ENCODE measurements at places on chromosomes 2 and 18.
A peak's percentile ranks its signal among the peaks of the same experiment; 100 is the strongest.

DNA sequence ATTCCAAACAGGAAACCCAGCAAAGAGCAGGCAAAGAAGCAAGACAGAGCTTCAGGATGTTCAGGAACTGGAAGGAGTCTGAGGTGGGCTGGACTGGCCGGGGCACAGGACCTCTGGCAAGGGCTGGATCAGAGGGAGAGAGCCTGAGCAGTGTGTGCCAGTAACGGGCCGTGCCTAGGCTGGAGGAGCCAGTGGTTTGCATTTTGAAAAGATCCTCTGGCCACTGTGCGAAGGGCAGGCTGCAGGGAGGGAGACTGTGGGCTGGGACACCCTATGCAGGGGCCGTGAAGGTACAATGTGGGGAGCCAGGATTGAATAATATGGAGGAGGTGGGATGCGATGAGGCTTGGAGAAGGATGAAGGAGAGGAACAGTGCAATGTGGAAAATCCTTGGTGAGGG lies 6.2 kb upstream of the SDC1 start:
- H3K36me3 ChIP-seq = no peaks in the 10 kb centered on the region
- no peak overlapping the region for H3K27ac ChIP-seq
- peaks cover 32% of the 10 kb centered on the region for H3K27me3 ChIP-seq
- H3K4me3 ChIP-seq = no peak overlapping the region

GRCh38 chr2:126784045-126784444 lies 114.6 kb upstream of the TEX51 start:
- peaks cover 4% of the 10 kb centered on the region for H3K27me3 ChIP-seq
- H3K4me3 ChIP-seq = no peak overlapping the region
- no peaks in the 10 kb centered on the region for H3K36me3 ChIP-seq
- no peak for DNase-seq

DNA sequence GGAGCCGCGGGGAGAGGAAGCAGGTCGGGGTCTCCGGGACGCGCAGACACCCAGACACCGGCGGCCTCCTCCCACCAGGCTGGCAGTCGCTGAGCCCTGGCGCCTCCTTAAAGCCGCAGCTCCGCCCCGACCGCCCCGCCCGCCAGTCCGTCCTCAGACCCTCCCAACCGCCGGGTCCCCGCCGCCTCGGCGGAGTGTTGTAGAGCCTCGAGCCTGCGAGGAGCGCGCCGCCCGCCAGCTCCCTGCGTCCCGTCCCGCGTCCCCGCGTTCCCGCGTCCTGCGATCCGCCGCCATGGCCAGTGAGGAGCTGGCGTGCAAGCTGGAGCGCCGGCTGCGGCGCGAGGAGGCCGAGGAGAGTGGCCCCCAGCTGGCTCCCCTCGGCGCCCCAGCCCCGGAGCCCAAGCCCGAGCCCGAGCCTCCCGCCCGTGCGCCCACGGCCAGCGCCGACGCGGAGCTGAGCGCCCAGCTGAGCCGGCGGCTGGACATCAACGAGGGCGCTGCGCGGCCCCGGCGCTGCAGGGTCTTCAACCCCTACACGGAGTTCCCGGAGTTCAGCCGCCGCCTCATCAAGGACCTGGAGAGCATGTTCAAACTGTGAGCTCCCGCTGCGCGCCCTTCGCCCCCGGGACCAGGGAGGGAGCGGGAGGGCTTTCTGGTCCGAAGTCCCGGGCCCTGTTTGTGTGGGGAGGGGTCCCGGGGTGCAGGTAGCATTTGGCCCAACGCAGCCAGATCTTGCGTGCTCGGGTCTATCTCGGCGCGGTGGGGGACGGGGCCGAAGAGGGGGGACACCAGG lies at the start of gene EFHD1:
Gene EFHD1 (plus strand): TSS at position 192 of the 793 bp plus-strand sequence. CDS start 101 bp downstream, at position 293.
- no peak within 1 kb of the TSS for H3K27ac ChIP-seq
- H3K4me1 ChIP-seq = peaks cover 2% of the 10 kb centered on the region
- H3K27me3 ChIP-seq = peaks cover 54% of the 10 kb centered on the region
- no peaks in the 10 kb centered on the region for H3K36me3 ChIP-seq
- DNase-seq = peak; percentile 46

- no peak overlapping the region for H3K27ac ChIP-seq
- no peaks in the 10 kb centered on the region for H3K36me3 ChIP-seq
- no peaks in the 10 kb centered on the region for H3K4me1 ChIP-seq
- H3K27me3 ChIP-seq = peaks cover 3% of the 10 kb centered on the region
- H3K4me3 ChIP-seq = no peak overlapping the region
These were observed 270.6 kb downstream of the CDCA7 start for GRCh38 chr2:173625315-173625714.

- H3K27me3 ChIP-seq = no peaks in the 10 kb centered on the region
- H3K4me1 ChIP-seq = peaks cover 53% of the 10 kb centered on the region
- DNase-seq = no peak
- peak overlapping the region; percentile 32 for H3K4me3 ChIP-seq
- peaks cover 9% of the 10 kb centered on the region for H3K36me3 ChIP-seq
- H3K27ac ChIP-seq = peak overlapping the region; percentile 36
These were observed 96.6 kb upstream of the STK17B start for GRCh38 chr2:196268025-196268424.

- peaks cover 2% of the 10 kb centered on the region for H3K27me3 ChIP-seq
- no peak overlapping the region for H3K4me3 ChIP-seq
- H3K4me1 ChIP-seq = peaks cover 10% of the 10 kb centered on the region
- no peak for DNase-seq
- no peaks in the 10 kb centered on the region for H3K36me3 ChIP-seq
- no peak overlapping the region for H3K27ac ChIP-seq
These were observed 114.1 kb downstream of the PRPF40A start for GRCh38 chr2:152603166-152603565.

- no peak overlapping the region for H3K4me3 ChIP-seq
- peak overlapping the region; percentile 55 for H3K27ac ChIP-seq
- H3K27me3 ChIP-seq = no peaks in the 10 kb centered on the region
- no peak for DNase-seq
- H3K36me3 ChIP-seq = peaks cover 88% of the 10 kb centered on the region
- peaks cover 32% of the 10 kb centered on the region for H3K4me1 ChIP-seq
These were observed 78.9 kb downstream of the LPIN2 start for GRCh38 chr18:2933995-2934394.

DNA sequence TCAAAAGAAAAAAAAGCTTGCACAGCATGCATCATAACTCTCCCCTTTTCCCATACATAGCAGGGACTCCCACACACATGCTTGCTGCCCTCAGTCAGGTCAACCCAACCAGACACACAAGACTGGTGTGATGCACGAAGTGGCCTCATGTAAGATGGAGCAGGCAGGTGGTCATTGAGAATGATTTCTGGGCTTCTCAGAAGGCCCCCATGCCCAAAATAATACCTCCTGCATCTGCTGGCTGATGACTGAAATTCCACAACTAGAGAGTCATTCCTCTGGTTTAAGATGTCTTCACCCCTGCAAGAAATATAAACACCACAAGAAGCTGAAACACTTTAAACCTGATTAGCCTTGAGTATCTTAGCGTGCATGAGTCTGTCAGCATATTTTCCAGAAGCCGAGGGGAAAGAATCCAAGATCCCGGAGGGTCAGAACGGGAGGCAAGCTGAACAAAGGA lies 131.1 kb downstream of the AFF3 start:
- no peak overlapping the region for H3K27ac ChIP-seq
- DNase-seq = no peak
- no peak overlapping the region for H3K4me3 ChIP-seq

DNA sequence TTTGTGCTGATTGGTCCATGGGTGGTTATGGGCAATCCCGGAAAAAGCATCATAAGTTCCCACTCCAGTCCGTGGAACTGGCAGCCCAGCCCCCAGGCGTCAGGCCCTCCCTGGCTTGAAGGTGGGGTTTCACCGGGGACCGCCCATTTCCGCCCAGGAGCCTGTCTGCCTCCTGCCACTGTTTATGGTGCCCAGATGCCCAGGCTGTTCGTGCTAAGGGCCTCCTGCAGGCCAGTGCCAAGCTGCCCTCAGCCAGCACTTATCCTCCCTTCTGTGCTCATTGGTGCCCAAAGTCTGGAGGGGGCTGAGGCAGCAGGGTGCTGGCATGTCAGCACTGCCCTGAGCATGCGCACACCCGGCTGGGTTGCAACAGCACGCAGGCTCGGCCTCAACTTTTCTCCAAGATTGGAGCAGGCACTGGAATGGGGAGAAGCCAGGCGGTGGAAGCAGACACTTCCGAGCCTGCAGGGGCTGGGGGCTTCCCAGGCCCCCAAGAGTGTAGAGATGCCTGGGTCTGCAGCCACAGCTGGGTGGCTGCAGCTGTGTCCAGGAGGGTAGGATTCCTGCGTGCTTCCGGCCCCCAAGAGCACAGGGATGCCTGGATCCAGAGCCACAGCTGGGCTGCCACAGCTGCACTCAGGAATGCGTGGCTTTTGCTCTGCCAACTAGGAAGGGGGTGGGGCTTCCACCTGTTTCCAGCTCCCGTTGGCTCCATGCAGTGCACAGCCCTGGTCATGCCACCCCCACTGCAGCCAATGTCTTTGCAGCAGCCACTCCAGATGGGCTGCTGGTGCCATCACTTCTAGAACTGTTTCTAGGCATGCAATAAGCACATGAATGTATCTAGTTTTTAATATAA lies 74.0 kb downstream of the AGPS start:
- DNase-seq = no peak
- peaks cover 50% of the 10 kb centered on the region for H3K36me3 ChIP-seq
- peaks cover 4% of the 10 kb centered on the region for H3K4me1 ChIP-seq
- no peak overlapping the region for H3K4me3 ChIP-seq
- no peaks in the 10 kb centered on the region for H3K27me3 ChIP-seq
- H3K27ac ChIP-seq = no peak overlapping the region

DNA sequence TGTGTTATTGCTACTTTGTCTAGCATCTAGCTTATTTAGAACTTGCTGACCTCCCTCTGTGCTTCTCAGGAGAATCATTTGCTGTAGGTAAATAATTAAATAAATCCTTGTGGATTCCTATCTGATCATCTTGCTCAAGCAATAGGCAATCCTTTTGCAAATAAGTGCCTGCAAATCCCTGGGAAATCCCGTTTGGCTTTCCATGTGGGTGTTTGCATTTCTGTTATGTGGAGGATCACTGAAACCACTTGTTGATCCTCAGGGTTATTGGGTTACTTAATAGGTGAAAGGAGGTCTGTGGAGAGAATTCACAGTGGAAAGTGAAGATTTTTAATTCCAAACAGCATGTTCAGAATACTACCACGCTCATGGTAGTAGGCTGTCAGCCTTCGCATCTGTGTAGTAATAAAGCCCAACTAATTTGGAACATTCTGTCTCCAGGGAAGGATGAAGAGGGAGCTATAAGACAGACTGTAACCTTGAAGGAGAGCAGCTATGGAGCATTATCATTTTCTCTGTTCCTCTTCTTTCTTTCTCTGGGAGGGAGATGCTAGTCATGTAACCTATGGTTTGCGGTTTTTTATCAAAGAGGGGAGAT lies 72.5 kb downstream of the GULP1 start:
- no peak overlapping the region for H3K4me3 ChIP-seq
- DNase-seq = no peak
- H3K27ac ChIP-seq = no peak overlapping the region
- H3K27me3 ChIP-seq = no peaks in the 10 kb centered on the region
- H3K4me1 ChIP-seq = no peaks in the 10 kb centered on the region

DNA sequence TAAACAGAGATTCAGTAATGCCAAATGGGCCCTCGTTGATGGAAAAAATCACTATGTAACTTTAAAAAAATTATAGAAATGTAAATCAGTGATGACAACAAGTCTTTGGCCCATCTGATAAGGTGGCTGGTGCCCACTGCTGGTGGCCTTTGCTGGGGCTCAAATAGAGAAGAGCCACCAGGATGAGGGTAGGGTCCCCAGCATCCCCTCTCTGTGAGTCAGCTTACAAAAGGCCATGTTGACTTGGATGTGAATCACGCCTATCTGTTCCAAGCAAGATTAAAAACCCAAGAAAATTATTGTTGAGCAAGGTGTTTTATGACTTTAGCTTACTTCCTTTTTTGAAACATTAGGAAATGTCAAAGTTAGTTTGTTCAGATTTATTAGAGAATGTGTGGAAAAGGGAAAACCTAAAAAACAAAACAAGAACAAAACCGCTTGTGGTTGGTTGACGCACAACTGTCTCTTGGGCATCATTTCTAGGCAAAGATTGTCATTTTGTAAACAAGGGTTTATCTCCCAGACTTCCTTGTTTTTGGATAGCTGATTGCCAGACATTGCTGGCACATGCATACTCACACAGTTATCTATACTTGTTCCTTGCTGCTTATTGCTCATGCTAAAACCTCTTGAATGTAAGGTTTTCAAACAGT lies 53.7 kb upstream of the ZNF396 start:
- no peak overlapping the region for H3K4me3 ChIP-seq
- H3K4me1 ChIP-seq = no peaks in the 10 kb centered on the region
- H3K27me3 ChIP-seq = peaks cover 6% of the 10 kb centered on the region

- H3K4me1 ChIP-seq = no peaks in the 10 kb centered on the region
- H3K27ac ChIP-seq = no peak overlapping the region
- no peaks in the 10 kb centered on the region for H3K27me3 ChIP-seq
- no peaks in the 10 kb centered on the region for H3K36me3 ChIP-seq
These were observed 117.7 kb upstream of the HDAC4 start for GRCh38 chr2:239518286-239519088.

DNA sequence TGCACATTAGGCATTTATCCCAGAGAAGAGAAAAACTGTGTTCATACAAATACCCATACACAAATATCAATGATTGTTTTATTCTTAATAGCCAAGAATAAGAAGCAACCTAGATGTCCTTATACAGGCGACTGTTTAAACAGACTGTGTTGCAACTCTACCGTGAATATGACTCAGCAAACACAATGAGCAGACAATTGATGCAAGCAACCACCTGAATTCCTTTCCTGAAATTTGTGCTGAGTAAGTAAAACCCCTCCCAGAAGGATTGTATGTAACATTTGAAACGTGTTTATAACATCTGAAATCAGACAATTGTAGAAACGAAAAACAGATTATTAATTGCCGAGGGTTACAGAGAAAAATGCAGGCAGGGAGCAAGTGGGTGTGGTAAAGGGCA lies 621.9 kb upstream of the SOX11 start:
- no peak overlapping the region for H3K27ac ChIP-seq
- H3K4me3 ChIP-seq = no peak overlapping the region
- no peaks in the 10 kb centered on the region for H3K27me3 ChIP-seq
- no peaks in the 10 kb centered on the region for H3K4me1 ChIP-seq

DNA sequence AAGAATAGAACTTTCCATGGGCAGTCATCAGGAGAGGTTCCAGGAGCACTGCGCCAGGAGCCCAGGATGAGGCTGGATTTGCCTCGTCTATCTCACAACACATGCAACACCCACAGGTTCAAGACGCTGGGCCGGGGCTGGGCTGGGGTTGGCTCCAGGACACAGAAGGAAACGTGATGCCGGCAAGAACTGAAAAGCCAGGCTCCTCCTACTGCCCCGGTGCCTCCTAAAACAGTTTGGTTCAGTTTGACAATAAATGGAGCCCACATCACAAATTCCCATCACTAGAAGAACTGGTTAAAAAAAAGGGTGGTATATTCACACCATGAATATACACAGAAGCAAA lies 75.9 kb downstream of the INHBB start:
- peaks cover 8% of the 10 kb centered on the region for H3K27me3 ChIP-seq
- H3K36me3 ChIP-seq = no peaks in the 10 kb centered on the region
- H3K27ac ChIP-seq = no peak overlapping the region
- DNase-seq = no peak
- H3K4me3 ChIP-seq = no peak overlapping the region
- no peaks in the 10 kb centered on the region for H3K4me1 ChIP-seq

GRCh38 chr2:66463206-66463755 lies 28.4 kb downstream of the MEIS1 start:
- no peaks in the 10 kb centered on the region for H3K36me3 ChIP-seq
- DNase-seq = no peak
- no peak overlapping the region for H3K27ac ChIP-seq
- H3K27me3 ChIP-seq = no peaks in the 10 kb centered on the region
- no peak overlapping the region for H3K4me3 ChIP-seq

GRCh38 chr18:57004366-57005121 lies 142.3 kb upstream of the BOD1L2 start:
- peak overlapping the region; percentile 23 for H3K4me3 ChIP-seq
- H3K36me3 ChIP-seq = peaks cover 7% of the 10 kb centered on the region
- H3K27ac ChIP-seq = peak overlapping the region; percentile 49
- no peaks in the 10 kb centered on the region for H3K27me3 ChIP-seq
- peaks cover 34% of the 10 kb centered on the region for H3K4me1 ChIP-seq

Measured in activated T-helper 2 cell treated with anti-CD3 and anti-CD28 coated beads, Interferon-gamma antibody, Interleukin-2, Interleukin-4, amounts not matched to agents 10 μg/mL and 5 μg/mL and 100 μg/mL, durations not matched to agents 14 hours and 24 hours and 36 hours (primary cell).